ENCODE measurements at places on chromosomes 3 and 15.

DNA sequence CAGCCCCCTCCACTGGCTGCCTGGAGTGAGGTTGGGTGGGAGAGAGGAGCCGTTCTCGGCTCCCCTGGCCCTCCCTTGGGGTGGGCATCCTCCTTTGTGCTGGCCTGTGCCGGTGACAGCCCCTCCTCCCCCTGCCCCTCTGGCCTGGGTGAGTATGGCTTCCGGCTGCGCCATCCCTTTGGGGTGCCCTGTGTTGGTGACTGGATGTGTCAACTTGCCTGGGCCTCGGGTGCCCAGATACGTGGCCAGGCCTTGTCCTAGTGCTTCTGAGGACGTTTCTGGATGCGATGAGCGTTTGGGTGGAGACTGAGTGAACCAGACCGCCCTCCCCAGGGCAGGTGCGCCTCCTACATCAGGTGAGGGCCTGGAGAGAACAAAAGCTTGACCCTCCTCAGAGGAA is 59.7 kb downstream of the PLXNA1 start:
- no peak for DNase-seq

DNA sequence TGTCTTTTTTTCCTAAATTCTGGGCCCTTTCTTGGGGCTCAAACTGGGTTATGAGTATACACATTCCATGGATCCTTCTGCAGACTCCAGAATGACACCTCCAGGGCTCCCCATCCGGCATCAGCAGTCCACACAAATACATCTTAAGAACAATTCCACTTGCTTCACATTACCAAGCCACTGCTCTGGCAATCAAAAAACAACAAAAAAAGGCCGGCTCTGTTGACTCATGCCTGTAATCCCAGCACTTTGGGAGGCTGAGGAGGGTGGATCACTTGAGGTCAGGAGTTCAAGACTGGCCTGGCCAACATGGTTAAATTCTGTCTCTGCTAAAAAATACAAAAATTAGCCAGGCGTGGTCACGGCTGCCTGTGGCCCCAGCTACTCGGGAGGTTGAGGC is 49.9 kb upstream of the LPP start:
- DNase-seq = no peak

- DNase-seq = peak; percentile 11
Observed at GRCh38 chr3:48596157-48596556, 1.0 kb upstream of the COL7A1 start.

GRCh38 chr15:92102395-92102755 is 248.9 kb downstream of the SLCO3A1 start:
- DNase-seq = no peak

DNA sequence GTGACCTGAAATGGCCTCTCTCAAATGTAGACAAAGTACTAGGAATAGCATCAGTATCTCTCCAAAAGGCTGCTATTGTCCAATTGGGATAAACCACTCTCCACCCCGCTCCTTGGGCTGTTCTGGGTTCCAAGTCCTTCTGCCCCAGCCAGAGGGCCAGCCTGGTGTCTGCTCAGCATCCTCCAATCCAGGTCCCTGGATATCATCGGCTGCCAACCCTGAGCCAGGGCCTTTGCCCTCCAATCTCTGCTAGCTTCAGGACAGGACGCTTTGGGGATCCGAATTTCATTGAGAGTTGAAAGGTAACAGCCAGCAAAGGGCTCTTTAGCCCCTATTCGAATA is 119.3 kb upstream of the ADPGK start:
- no peak for DNase-seq

- no peak for DNase-seq
Observed at GRCh38 chr3:140469491-140469890, 208.4 kb upstream of the TRIM42 start.

- DNase-seq = no peak
Observed at GRCh38 chr3:24154013-24154695, 209.1 kb downstream of the NR1D2 start.

DNA sequence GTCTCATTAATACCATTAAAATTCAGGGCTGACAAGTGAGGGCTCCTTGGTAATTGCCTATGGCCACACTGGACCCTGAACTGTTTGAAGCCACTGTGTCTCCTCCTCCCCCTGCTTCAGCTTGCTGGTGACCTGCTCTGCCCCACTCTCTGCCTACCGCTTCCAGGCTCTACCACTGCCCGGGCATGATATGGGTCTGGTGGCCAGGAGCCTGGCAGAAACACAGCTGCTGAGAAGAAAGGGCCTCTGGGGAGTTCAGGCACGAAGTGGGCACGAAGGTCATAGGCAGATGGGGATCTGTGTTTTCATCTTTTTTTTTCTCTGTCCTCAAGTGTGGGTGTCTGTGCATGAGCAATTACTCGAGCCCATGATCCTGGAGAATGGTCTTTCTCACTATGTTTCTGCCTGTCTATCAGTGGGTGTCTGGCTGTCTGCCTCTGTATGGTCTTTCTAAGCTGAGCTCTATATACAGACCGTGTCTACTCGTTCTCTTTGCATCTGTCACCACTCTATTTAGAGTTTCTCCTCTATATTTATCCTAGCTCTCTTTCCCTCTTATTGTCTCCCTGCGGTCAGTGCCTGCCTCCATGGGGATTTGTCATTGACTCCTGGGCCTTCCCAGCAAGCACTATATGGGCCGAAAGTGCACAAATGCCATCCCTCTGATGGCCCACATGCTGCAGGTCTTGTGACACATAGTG is 42.1 kb upstream of the EPHB1 start:
- no peak for DNase-seq

DNA sequence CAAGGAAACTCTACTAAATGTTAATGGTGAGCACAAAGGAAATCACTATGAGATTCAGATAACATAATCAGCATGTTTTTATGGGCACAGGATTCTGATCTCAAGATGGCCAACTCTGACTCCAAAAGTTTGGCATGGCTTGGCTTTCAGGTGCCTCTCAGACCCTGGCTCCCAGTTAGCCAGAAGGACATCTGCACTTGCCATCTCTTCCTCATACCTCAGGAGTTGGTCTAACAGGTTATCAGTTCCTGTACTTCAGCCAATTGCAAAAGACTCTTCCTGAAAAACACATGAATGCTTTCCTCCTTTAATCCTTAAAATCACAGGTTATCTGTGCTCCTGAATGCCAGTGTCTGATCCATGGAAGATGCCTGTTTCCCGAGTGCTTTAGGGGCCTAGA is 25.0 kb downstream of the TMPRSS7 start:
- DNase-seq = no peak

DNA sequence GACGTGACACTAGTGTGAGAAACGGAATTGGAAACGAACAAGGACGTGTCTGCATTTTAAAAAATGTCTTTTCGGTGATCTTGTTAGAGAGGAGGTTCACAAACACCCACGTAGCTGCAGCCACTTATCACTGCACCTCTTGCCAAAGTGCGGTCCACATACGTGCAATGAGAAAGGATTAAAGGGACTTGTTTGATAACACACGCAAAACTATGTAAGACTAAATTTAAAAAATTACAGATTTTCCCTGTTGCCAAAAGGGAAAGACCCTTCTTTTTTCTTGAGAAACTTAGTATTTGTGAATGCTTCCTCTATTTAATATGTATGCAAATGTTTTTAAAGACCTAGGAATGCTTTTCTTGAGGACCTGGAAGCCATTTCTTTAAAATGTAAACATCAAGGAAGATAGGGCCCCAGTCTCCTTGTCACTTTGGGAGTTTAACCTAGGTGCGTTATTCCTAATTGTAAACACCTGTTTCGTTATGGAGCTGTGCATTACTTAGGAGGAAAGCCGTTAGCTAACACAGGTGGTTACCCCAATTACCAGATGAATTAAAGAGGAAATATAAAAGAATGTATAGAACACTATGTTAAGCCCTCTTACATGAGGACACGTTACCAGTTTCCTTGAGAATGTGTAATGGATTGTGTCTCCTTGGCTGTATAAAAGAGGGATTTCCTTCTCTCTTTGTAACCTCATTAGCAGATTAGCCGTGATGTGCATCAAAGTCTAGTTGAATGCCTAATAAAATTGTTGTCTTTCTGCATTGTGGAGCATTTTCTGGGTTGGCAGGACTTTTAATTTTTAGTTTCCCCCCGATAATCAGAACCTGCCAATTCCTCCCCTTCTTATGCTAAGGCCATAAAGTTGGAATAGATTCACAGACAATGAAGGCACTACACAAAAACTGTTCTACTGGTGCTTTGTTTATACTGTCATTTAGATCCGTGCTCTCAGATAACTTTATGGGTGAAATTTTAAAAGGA is 1.0 kb downstream of the LEKR1 start:
- DNase-seq = no peak

DNA sequence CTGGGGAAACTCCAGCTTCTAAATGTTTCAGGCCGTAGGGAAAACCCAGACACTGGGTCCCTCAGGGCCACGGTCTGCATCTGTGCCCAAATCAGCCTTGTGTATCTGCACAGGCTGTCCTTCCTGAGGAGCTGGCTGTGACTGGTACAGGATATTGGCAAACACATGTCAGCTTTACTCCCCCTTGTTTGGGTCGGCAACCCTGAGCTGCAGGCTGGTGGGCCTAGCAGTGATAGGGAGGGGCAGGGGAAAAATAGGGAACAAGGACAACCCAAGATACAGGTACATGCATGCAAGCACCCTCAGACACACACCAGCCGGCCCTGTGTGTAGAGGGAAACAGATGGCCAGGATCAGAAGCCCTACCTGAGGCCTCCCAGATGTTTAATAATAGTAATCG is 28.7 kb upstream of the HCN4 start:
- no peak for DNase-seq

GRCh38 chr3:142004025-142004424 is 127.6 kb downstream of the ATP1B3 start:
- no peak for DNase-seq

DNA sequence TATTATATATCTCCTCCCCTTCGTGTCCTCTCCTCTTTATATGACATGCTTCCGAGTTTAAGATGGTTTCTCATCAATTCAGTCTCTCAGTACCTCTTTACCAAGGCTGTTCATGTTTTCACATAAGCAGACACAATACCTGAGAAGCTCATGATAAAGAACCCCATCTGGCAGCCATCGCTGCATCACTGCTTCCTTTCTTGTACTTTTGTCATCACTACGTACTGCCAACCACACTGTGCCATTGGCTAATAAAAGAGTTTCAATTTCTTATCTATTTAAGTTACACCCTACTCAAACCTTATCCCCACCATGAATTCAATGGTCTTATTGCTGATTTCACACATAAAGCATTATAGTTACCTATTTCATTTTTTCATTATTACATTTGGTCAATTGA is 484.7 kb upstream of the CNTN4 start:
- DNase-seq = no peak

DNA sequence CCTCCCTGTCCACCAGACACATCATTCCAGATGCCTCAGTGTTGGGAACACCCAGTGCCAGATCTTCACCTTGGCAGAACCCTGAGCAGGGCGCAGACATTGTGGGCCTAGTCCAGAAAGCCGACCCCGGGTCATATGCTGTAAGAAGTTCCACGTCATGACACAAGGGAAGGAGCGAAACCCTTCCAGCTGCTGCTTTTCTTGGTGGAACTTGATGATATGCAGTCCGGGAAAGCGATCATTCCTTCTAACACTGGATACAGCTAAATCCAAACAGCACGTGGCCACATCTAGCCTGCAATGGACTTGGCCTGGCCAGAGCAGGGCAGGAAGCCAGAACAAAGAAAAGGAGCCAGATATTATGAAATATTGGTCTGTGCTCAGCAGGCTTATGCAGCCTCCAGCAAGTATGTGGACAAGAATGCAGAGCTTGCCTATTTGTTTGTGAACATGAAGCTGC is 22.0 kb downstream of the GASK1A start:
- DNase-seq = no peak

- no peak for DNase-seq
Observed at GRCh38 chr3:179278151-179278550, 27.2 kb upstream of the KCNMB3 start.

- peak; percentile 24 for DNase-seq
Observed at GRCh38 chr15:74541494-74542165, 610 bp downstream of the ARID3B start.

DNA sequence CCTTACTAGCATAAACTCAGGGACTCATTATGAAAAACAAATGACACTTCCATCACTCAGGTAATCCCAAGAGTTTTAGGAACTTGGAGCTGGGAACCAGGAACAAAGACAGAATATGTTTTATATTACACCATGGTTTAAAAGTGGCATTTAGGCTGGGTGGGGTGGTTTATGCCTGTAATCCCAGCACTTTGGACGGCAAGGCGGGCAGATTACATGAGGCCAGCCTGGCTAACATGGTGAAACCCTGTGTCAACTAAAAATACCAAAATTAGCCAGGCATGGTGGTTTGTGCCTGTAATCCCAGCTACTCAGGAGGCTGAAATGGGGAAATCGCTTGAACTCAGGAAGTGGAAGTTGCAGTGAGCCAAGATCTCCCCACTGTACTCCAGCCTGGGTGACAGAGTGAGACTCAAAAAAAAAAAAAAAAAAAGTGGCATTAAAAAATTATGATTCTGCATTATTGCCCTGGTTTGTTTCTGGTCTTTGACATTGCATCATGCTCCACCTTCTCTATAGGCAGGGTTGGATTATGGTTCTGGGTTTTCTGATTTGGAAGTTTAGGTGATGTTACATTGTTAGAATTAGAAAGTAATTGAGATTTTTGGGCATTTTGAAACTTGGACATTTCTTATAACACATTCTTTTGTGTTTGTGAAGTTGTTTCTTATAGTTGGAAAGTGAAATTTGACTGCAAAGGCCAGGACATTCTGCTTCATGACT is 19.0 kb downstream of the SQOR start:
- DNase-seq = no peak

DNA sequence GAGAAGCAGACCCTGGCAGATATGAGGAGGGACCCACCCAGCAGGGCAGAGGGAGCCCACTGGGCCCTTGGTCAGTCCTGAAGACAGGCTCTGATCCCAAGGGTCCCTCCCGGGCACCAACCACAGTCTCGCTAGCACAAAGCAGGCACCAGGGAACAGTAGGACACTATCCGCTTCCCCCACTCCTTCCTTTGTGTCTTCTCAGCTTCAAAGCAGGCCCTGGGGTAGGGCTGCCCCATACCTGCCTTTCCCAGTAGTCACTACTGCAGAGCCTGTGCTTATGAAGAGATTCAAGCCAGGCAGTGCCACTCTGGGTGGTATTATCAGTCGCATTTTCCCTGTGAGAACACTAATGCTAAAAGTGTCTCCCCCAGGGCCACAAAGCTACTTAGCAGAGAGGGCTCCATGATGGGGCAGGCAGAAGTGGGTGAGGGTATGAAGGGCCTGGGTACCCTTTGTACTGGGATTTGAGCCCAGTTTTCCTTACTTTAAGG is 32.7 kb downstream of the SRPRB start:
- no peak for DNase-seq

- DNase-seq = no peak
Observed at GRCh38 chr3:12954891-12955650, 113.7 kb upstream of the RPL32 start.

DNA sequence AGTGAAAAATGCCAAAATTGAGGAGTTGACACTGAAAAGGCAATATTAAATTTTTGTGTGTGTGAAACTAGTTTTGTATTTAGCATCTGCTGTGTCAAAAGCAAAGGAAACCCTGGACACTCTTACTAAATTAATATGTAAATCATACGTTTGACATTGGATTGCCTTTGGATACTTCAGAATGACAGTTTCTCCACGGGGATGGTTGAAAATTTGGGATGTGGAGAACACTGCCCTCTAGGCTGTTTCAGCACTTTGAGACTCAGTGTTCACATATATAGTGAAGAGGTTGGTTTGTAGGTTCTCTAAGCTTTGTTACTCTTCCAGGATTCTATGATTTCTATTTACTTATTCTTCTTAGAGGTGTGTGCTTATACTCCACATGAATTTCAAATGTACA is 3.0 kb downstream of the ROBO2 start:
- DNase-seq = no peak
